CD4-positive, CD25-positive, alpha-beta regulatory T cell (primary cell): ENCODE measurements at places on chromosomes 3 and 15.

DNA sequence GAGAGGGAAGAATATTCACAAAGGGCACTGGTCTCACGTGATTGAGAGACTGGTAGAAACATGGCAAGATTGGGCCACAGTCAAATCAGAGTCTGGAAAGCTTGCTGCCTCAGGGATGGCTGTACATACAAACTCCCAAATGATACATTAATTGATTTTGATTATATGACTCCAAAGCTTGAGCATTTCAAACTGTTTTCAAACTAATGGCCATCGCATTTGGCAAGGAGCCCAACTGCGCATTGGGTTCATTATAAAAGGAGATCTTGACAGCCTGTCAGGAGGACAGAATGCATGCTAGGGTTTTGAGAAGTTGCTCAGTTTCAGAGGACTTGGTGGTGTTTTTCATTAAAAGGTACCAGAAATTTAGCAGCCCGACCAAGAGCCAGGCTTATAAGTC is 117.7 kb downstream of the PTPRG start:
- H3K27ac ChIP-seq = no peak overlapping the region
- DNase-seq = no peak
- H3K36me3 ChIP-seq = no peaks in the 10 kb centered on the region
- no peak overlapping the region for H3K4me3 ChIP-seq

GRCh38 chr15:98785807-98786621 is 137.7 kb downstream of the IGF1R start:
- no peak for DNase-seq
- H3K27ac ChIP-seq = no peak overlapping the region
- no peaks in the 10 kb centered on the region for H3K36me3 ChIP-seq
- H3K27me3 ChIP-seq = no peaks in the 10 kb centered on the region

DNA sequence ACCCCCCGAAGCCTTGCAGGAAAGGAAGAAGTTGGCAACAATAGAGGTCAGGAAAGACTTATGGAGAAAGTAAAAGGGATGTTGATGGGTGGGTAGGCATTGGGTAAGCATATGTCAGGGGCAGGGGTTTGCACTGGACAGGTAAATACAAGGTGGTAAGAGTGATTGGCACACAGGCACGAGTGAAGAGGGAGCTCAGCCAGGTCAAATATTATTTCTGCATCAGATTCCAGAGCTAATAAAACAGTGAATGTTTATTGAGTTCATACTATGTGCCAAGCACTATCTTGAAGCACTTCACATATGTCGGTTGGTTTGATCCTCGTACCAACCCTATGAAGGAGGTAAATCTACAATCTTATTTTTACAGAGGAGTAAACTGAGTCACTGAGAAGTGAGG is 6.6 kb downstream of the CLSTN2 start:
- H3K4me3 ChIP-seq = no peak overlapping the region
- no peaks in the 10 kb centered on the region for H3K27me3 ChIP-seq
- H3K36me3 ChIP-seq = no peaks in the 10 kb centered on the region
- no peak for DNase-seq

- peak overlapping the region; percentile 90 for H3K4me3 ChIP-seq
- DNase-seq = peak; percentile 46
- H3K4me1 ChIP-seq = peaks cover 47% of the 10 kb centered on the region
- H3K27me3 ChIP-seq = no peaks in the 10 kb centered on the region
- peaks cover 25% of the 10 kb centered on the region for H3K36me3 ChIP-seq
Observed at GRCh38 chr3:88057630-88058305, 1.0 kb downstream of the CGGBP1 start.

- H3K36me3 ChIP-seq = no peaks in the 10 kb centered on the region
- DNase-seq = no peak
- H3K27me3 ChIP-seq = no peaks in the 10 kb centered on the region
- no peak overlapping the region for H3K4me3 ChIP-seq
- H3K4me1 ChIP-seq = no peaks in the 10 kb centered on the region
Observed at GRCh38 chr15:31792611-31793199, 237.6 kb upstream of the CHRNA7 start.

GRCh38 chr3:188241072-188241471 is 87.1 kb downstream of the LPP start:
- no peak overlapping the region for H3K4me3 ChIP-seq
- no peaks in the 10 kb centered on the region for H3K27me3 ChIP-seq
- DNase-seq = no peak
- H3K27ac ChIP-seq = no peak overlapping the region

DNA sequence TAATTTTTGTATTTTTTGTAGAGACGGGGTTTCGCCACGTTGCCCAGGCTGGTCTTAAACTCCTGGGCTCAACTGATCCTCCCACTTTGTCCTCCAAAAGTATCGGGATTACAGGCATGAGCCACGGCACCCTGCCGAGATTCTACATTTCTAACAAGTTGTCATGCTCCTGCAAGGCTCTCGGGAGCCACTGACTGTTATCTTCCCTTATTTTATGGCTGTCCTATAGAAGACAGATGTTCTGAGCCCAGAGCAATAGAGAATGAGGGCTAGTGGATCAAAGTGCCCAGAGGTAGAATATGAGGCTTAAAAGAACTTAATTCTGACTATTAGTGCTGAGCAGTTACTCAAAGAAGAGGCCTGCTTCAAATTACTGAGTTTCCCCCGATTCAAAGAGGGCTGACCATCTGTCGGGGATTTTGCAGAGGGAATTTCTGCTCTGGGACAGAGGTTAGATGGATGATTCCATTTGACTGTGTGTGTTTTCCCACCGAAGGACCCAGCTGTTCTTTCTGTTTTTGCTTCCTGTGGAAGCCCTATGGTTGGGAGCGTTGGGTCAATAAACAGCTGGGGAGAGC is 39.5 kb downstream of the ITPR1 start:
- H3K27me3 ChIP-seq = no peaks in the 10 kb centered on the region
- no peak overlapping the region for H3K27ac ChIP-seq
- no peaks in the 10 kb centered on the region for H3K4me1 ChIP-seq

DNA sequence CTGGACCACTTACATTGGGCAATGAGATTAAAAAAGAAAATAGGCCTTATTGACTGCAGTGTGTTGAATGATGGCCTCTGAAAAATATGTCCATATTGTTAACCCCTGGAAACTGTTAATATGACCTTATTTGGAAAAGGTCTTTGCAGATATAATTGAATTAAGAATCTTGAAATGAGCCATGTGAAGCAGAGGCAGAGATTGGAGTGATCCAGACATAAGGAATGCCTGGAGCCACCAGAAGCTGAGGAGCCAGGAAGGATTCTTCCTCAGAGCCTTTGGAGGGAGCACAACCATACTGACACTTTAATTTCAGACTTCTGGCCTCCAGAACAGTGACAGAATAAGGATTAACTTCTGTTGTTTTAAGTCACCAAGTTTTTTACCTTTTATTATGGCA is 510.4 kb upstream of the AGTR1 start:
- H3K4me1 ChIP-seq = no peaks in the 10 kb centered on the region

DNA sequence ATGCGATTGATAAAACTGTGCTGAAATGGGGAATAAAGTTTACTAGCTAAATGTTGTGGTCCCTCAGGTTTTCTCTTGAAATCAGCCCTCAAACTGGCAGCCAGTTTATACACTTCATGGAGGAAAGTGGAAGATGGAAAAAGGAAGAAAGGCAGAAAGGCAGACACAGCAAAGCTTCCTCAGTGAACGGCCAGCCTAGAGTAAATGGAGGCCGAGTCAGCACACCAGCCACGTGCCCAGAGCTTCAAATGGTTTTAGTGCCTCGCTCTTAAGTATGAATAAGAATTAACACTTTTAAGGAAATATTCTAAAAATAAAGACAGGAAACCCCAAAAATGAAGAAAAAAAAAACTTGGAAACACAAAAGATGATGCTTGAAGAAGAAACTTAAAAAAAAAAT is 48.3 kb downstream of the GNB4 start:
- peaks cover 6% of the 10 kb centered on the region for H3K36me3 ChIP-seq
- no peak overlapping the region for H3K4me3 ChIP-seq
- no peaks in the 10 kb centered on the region for H3K4me1 ChIP-seq
- no peak for DNase-seq

GRCh38 chr15:62841269-62841628 is 201.3 kb upstream of the TPM1 start:
- H3K4me1 ChIP-seq = no peaks in the 10 kb centered on the region
- no peaks in the 10 kb centered on the region for H3K36me3 ChIP-seq
- no peak overlapping the region for H3K27ac ChIP-seq

DNA sequence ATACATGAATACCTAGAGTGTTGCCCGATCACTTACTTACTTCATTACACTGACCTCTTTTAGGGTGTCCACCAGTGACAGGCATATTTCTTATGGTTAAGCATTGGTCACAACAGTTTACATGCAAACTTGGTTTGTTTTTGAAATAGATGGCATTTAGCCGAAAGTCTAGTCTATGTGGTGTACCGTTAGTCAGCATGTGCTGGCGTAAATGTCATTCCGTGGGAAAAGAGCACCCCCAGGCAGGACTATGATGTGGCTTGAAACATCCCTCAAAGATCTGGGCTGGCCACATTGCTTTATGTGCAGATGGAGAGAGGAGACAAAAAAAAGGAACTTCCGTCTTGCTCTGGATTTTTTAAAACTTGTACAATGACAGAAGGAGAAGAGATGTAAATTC is 357.0 kb upstream of the ICE2 start:
- H3K27ac ChIP-seq = no peak overlapping the region
- no peaks in the 10 kb centered on the region for H3K36me3 ChIP-seq
- H3K4me3 ChIP-seq = no peak overlapping the region
- H3K4me1 ChIP-seq = peaks cover 16% of the 10 kb centered on the region

DNA sequence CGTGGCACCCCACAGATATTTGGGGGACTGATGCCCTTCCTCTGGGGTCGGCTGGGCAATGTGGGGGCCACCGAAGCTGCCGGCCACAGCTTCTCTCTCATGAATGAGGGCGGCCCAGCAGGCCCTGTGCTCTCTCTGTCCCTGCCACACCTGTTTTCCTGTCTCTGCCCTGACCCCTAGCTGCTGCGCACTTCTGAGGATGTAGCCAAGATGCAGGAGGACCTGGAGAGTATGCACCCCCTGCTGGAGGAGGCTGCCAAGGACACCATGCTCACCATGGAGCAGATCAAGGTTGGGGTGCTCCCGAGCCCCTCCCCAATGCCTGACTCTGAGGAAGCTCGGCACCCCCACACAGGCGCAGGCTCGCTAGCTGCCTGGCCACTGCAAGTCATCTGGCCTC is 59.7 kb downstream of the SEMA3G start:
- no peak for DNase-seq
- no peak overlapping the region for H3K4me3 ChIP-seq
- no peaks in the 10 kb centered on the region for H3K27me3 ChIP-seq
- H3K36me3 ChIP-seq = peaks cover 2% of the 10 kb centered on the region
- no peaks in the 10 kb centered on the region for H3K4me1 ChIP-seq
- no peak overlapping the region for H3K27ac ChIP-seq

GRCh38 chr3:39277893-39278615 is 1.8 kb downstream of the CX3CR1 start:
- no peak overlapping the region for H3K27ac ChIP-seq
- H3K4me1 ChIP-seq = no peaks in the 10 kb centered on the region
- no peaks in the 10 kb centered on the region for H3K36me3 ChIP-seq
- no peak overlapping the region for H3K4me3 ChIP-seq
- H3K27me3 ChIP-seq = no peaks in the 10 kb centered on the region
